ENCODE measurements at places on chromosomes 2 and 18. TPM values are rescaled to one million over a fixed set of nuclear protein-coding genes. Genes with fewer than 3 reads are reported as not detected.

GRCh38 chr2:172358691-172359556 lies 68.5 kb upstream of the ITGA6 start:
- DNase-seq: no peak

GRCh38 chr2:85106489-85107180 lies 26.6 kb upstream of the TCF7L1 start:
- no peak for DNase-seq

- DNase-seq: no peak
Observed at GRCh38 chr18:59114160-59114559, 25.5 kb upstream of the SEC11C start.

The LIMS4 gene
- total RNA-seq: 1.4 TPM

The RAB17 gene
- total RNA-seq: 49.9 TPM

Measured in progenitor cell of endocrine pancreas (in vitro differentiated cells).